Epithelial cell of proximal tubule (primary cell): ENCODE measurements at places on chromosomes 4 and X. TPM values are rescaled to one million over a fixed set of nuclear protein-coding genes. Genes with fewer than 3 reads are reported as not detected.

GRCh38 chr4:140311257-140311835 is 62.1 kb upstream of the SCOC start:
- DNase-seq, result no peak

- DNase-seq, result no peak
Observed at GRCh38 chr4:98572697-98573096, 85.7 kb downstream of the TSPAN5 start.

Gene SLC25A5
- 298 and 821 TPM in 2 replicates for total RNA-seq

- no peak for DNase-seq
Observed at GRCh38 chrX:109797311-109797975, 64.4 kb upstream of the ACSL4 start.

- DNase-seq, result peak; percentile 74
Observed at GRCh38 chrX:45172890-45173289, 27.8 kb downstream of the DIPK2B start.

Gene PPARGC1A
- 0.72 and 1.4 TPM in 2 replicates for total RNA-seq

DNA sequence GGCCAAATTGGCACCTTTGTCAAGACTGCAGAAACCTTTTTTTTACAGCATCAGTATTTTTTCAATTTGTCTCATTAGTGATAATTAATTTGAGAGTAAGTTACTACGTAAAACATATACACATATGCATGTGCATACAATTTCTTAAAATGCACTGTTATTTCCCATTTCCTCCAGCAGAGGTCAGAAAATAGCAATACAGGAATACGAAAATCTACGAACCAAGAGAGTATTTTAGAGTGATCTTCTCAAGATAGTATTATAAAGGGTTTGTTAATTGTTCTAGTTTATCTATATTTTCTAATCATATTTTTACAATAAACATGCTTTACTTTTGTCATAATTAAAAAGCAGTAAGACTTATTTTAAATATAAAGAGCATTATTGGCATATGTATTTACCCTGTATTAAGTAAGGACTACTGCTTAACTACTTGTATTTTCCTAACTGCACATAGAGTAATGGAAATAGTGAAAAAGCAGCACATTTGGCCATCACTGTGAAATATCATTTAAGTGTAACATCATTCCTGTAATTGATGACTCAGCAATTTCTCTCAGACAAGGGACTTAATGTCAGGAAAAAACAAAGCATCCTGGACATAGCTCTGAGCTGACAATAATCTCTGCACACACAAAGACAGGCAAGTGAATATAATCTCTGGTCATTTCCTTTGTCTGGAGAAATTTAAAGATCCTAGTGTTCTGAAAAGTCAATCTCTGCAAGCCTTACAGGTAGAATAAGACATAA is 45.6 kb downstream of the MAOB start:
- DNase-seq, result no peak
